Pulmonary artery endothelial cell (primary cell): ENCODE measurements at places on chromosomes 4 and X. TPM values are rescaled to one million over a fixed set of nuclear protein-coding genes. Genes with fewer than 3 reads are reported as not detected.

CXCL1 gene
- 53.3 and 90.8 TPM in 2 replicates for total RNA-seq

TSPAN7 gene
- 4.6 and 13.5 TPM in 2 replicates for total RNA-seq

AREG gene
- total RNA-seq, result 0.20 and 0.32 TPM in 2 replicates

CASK gene
- 12.9 and 15.1 TPM in 2 replicates for total RNA-seq

PHOX2B gene
- not detected in 2 replicates for total RNA-seq

PTPN13 gene
- 6.3 and 12.8 TPM in 2 replicates for total RNA-seq

MMGT1 gene
- 6.3 and 9.2 TPM in 2 replicates for total RNA-seq

FGFRL1 gene
- 13.7 and 16.4 TPM in 2 replicates for total RNA-seq

WWC2 gene
- total RNA-seq, result 25.7 and 35.0 TPM in 2 replicates
